Stimulated activated CD8-positive, alpha-beta memory T cell treated with anti-CD3 and anti-CD28 coated beads, Interleukin-15, amount 100 ng/mL, for 1 hour (primary cell): ENCODE measurements at places on chromosomes 7 and 10.

DNA sequence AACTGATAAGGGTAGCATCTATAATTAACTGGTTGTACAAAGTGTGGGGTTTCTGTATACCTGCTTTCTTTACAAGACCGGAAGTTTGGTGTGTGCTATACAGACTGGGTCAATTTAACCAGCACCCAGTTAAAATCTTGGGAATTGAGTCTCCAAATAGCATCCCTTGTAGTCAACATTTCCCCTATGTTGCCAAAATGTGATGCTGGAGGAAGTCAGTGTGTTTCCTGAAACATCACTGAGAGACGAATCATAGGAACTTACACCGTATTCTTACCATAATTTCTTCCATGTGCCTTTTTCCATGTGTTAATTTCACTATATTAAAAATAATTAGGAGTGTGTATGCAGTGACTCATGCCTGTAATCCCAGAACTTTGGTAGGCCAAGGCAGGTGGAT is 1.7 kb downstream of the AKR1C4 start:
- DNase-seq, result no peak

GRCh38 chr7:23242321-23242720 is 4.3 kb upstream of the GPNMB start:
- no peak for DNase-seq

- DNase-seq, result no peak
Measured at GRCh38 chr10:6038071-6038631, 24.0 kb downstream of the IL2RA start.

GRCh38 chr7:54343511-54343910 is 198.7 kb upstream of the VSTM2A start:
- DNase-seq, result no peak

GRCh38 chr10:30637881-30638467 is 8.4 kb upstream of the LYZL2 start:
- DNase-seq, result no peak

DNA sequence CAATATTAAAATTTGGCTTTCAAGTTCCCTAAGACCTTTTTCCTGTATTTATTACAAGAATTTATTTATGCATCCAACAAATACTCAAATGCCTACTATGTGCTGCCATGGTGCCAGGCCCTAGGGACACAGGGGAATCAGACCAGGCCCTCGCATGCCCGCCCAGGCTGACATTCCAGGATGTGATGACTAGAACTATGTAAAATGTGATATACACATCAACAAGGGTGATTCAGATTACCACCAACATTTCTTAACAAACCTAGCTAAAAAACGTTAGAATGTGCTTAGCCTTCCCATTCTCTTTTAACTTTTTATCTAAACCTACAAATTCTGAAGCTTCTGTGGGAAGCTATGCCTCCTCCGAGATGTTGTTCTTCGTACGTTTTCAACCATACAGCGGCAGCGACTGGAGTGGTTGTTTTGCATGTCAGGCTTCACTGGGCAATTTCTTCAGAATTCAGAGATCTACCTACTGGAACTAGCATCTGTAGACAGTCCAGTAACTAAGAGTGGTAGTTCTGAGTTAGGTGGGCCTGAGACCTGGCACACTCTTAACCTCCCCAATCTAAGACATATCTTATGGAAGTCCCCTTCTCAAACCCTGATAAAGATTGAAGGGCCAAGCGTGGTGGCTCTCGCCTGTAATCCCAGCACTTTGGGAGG is 22.1 kb downstream of the GNA12 start:
- no peak for DNase-seq

- DNase-seq, result no peak
Measured at GRCh38 chr7:1264345-1265280, 31.9 kb downstream of the UNCX start.

DNA sequence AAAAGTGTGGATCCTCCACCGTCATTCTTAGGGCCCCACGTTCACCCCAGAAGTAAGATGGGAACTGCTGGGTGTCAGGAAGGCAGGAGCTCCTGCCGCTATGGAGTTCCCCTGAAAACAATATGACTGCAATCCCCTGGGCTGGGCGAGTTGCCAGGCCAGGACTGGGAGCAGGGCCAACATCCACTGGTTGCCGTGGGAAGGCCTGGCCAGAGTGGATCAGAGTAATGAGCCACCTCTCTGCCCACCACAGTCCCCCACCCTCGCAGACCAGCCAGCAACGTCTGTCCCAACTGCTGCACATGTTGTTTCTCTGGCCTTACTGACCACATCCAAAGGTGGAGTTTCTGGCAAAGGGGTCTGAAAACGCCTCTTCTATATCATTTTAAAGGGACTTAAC is 86.6 kb downstream of the STRA8 start:
- no peak for DNase-seq

DNA sequence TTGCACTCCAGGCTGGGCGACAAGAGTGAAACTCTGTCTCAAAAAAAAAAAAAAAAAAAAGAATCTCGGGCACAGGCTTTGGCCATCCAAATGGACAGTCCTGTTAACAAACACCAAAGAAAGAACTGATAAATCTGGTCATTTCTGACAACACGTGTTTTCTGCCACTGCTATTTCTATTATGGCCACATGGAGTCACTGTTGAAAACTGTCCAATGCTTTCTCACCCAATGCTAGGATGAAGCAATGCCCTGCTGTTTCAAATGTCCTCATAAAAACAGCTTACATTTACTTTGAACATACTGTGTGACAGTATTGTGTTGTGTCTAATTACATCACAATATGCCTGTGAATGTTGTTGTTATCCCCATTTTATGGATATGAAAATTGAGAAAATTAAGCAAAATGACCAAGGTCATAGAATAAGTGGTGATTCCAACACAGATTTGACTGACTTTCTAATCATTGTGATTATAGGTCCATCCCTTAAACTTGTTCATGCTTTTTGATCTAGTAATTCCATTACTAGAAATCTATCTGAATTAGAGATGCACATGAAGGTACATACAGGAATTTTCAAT is 19.9 kb upstream of the MAP3K8 start:
- no peak for DNase-seq

- no peak for DNase-seq
Measured at GRCh38 chr10:38093816-38094157, 350 bp upstream of the ZNF37A start.

DNA sequence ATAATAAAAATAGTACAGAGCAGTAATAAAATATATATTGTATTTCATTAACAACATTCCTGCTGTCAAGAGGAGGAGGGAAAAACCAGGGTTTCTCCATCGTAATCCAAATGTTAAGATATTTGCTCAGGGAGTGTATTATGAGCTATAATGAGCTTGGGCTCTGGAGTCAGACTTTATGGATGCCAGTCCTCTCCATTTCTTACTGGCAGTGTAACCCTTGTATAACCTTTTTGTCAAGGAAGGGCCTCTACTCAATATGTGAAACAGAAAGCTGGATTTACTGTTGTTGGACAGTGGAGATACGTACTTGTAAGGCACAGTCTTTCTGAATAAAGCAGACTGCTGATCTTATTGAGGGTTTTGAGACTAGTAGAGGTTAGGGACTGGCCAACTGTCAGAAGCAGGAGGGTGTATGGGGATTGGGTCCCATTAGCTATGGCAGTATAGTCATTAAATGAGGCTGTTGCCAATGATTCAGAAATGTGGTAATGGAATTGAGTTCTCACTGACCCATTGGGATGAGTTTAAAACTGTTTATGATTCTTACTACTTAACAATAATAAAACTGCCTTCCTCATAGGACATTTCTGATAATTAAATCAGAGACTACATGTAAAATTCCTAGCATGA is 56.5 kb downstream of the ZNF277 start:
- DNase-seq, result no peak

DNA sequence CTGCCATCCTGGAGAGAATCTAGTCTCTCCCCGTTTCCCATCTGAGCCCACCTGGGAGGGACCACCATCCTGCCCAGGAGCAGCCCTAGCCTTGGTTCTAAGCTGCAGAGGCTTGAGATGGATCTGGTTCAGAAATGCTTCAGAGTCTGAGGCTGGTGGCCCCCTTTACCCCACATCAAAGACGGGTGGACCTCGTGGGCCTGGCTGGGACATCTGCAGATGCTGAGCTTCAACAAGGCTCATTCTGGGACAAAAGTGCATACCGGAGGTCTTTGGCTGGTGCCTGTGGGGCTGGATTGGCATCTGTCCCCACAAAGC is 4.9 kb upstream of the IRF5 start:
- no peak for DNase-seq

DNA sequence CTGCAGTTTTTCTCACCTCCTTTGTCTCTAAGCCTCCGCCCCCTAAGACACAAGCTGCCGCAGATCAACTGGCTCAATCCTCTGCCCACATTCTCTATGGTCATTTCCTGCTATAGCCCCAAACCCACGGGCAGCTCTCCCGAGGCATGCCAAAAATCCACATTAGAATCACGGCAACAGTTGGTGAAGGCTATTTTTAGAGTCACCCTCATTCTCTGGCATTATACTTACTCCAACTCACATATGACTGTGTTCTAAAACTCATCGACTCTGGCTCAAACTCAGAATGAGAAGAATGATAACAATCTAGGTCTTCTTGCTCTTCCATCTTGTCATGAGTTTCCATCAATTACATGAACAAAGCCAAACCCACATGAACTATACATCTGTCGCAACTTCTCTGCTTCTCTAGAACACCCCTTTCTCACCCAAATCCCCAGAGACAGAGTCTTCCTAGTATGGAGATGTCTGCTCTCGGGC is 10.9 kb upstream of the KIAA1549 start:
- DNase-seq, result no peak

GRCh38 chr7:28360739-28361138 is 51.6 kb upstream of the CREB5 start:
- DNase-seq, result no peak

GRCh38 chr7:137084607-137085380 is 216.3 kb downstream of the CHRM2 start:
- DNase-seq, result no peak

GRCh38 chr7:150852371-150852905 is at the start of gene AOC1:
Gene AOC1, plus strand, starts transcription at chr7:150852517. Its CDS starts 3,954 bp downstream, at chr7:150856471.
- no peak for DNase-seq

DNA sequence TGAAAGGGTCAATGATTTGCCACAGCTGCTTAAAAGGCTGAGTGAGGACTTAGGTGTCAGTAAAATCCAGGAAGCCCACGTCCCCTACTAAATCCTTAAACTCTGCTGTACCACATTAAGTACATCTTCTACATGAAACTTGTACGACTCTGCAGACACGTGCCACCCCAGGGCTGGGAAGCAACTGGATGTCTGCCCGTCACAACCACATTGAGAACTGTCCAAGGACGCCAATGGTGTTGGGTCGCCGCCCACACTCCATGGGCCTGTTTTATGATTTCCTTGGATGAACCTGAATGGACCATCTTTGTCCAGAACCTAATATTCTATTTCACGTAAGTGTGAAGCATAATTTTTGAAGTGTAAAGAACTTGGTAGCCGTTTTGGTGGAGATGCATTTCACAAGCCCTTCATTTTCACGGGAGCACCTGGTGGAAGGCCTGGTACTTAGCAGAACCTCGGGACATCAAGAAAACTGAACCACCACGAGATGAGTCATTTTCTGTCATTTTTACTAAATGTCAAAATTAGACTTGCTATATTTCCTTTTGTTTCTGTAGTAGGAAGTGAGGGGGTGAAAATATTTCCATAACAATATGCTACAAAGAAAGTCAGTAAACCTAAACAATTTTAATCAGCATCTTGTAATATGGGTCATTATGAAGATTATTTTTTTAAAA is 134.9 kb downstream of the SFMBT2 start:
- DNase-seq, result no peak

DNA sequence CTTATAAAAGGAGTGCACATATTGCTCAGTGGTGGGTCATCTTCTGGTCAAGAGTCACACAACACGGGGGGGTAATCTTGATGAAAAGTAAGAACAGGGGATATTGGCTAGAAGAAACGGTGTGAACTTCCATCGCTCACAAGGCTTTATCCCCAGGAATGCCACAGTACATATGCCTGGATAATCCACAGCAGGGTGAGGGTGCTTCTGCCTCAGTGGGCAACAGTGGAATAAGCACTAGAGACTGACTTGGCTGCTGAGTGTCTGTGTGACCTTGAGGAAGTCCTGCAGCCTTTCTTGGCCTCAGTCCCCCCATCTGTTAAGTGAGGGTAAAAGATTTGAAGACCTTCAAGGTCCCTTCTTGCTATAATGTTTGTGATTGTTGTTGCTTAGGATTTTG is 44.9 kb upstream of the SHH start:
- DNase-seq, result no peak

- DNase-seq, result no peak
Measured at GRCh38 chr10:124388476-124388822, 30.3 kb downstream of the OAT start.

GRCh38 chr7:94394109-94394436 is 622 bp upstream of the COL1A2 start:
- no peak for DNase-seq

GRCh38 chr7:148699782-148700629 is 1.3 kb downstream of the CUL1 start:
- DNase-seq, result no peak

- no peak for DNase-seq
Measured at GRCh38 chr7:2602406-2603043, 29.3 kb upstream of the TTYH3 start.

- no peak for DNase-seq
Measured at GRCh38 chr10:49830016-49830415, 67.9 kb upstream of the OGDHL start.

DNA sequence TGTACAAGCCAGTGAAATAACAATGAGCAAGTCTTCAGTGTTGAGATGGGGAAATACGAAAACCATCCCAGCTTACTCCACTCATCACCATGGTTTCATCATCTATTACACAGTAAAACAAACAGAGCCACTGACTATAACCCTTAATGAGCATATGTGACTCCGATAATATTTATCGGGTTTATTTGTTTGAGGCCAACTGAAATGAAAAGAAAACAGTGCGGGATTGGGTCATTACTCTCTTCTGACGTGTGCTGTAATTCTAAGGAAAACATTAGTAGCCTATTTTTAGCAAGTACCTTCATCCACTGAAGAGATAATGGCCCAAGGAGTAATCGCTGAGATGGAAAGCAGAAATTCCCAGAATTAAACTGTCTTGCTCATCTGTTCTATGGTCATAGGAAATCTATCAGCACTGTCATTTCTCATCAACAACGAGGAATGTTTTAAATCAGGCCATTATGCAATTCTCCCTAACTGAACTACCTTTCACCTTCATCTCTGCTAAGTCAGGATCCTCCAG is 716.5 kb downstream of the INHBA start:
- no peak for DNase-seq

- DNase-seq, result peak; percentile 47
Measured at GRCh38 chr7:148262721-148263229, 327.8 kb upstream of the C7orf33 start.

- no peak for DNase-seq
Measured at GRCh38 chr7:84042110-84042539, 152.5 kb downstream of the SEMA3A start.
